ENCODE measurements at places on chromosomes 2 and 18.

- DNase-seq, result no peak
These were observed 100.0 kb downstream of the WDSUB1 start for GRCh38 chr2:159186462-159186861.

- DNase-seq, result no peak
These were observed 150.9 kb downstream of the ATAD2B start for GRCh38 chr2:23776021-23776420.

DNA sequence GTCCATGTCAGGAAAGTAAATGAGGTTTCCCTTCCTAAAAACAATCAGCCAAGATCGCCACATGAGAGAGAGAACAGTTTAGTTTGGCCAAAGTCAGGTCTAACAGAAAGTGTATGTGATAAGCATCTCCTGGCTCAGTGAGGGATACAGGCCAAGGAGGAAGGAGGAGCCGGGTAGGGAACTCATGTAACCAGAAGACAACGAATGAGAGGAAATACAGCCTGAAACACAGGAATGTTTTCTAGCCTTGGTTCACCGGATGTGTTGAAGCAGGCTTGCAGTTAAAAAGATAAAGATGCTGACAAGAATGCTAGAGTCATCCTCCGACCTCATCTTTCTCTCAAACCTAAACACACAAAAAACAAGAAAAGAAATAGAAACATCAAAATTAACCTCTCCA is 283.9 kb upstream of the SIX2 start:
- DNase-seq, result no peak

- peak; percentile 60 for DNase-seq
These were observed 221.8 kb downstream of the INSIG2 start for GRCh38 chr2:118309946-118310680.

GRCh38 chr2:177187631-177188312 is 24.8 kb upstream of the HNRNPA3 start:
- DNase-seq, result no peak

DNA sequence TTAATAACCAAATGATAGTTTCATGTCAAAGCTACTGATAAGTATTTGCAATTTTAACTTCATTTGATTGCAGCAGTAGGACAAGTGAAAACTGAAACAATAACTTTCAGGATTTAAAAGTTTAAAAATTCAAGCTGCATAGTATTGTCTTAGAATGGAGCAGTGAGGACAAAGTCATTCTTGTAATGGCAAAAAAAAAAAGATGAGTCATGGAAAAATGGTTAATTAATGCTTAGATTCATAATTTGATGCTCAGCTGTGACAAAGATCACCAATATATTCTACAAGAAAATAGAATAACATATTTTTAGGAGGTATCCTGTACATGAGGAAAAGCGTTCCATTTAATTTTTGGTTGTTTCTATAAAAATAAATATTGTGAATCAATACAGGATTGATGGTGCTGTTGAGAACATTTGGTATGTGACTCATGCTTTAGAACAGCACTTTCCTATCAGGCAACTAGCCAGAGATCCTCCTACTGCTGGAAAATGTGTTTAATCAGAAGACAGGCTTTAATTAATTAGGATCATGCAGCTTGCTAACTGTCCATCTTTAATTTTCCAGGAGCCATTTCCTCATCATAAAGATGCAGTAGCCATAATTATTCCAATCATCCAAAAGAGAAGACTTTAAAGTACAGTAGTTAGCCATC is 239.0 kb upstream of the MMADHC start:
- no peak for DNase-seq

DNA sequence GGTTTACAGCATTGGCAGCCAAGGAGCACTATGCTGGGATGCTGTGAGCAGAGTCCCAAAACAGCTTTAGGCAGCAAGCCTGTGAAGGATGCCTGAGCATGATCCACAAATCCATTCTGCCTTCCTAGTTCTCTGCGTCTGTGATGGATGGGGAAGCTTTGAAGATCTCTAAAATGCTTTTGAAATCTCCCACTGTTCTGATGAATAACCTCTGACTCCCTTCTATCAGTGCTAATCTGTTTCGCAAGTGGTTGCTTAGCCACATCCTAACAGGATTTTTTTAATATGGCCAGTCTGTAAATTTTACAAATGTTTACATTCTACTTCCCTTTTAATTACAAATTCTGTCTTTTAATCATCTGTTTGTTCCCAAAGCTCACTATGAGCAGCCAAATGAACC is 319.2 kb downstream of the GULP1 start:
- no peak for DNase-seq

DNA sequence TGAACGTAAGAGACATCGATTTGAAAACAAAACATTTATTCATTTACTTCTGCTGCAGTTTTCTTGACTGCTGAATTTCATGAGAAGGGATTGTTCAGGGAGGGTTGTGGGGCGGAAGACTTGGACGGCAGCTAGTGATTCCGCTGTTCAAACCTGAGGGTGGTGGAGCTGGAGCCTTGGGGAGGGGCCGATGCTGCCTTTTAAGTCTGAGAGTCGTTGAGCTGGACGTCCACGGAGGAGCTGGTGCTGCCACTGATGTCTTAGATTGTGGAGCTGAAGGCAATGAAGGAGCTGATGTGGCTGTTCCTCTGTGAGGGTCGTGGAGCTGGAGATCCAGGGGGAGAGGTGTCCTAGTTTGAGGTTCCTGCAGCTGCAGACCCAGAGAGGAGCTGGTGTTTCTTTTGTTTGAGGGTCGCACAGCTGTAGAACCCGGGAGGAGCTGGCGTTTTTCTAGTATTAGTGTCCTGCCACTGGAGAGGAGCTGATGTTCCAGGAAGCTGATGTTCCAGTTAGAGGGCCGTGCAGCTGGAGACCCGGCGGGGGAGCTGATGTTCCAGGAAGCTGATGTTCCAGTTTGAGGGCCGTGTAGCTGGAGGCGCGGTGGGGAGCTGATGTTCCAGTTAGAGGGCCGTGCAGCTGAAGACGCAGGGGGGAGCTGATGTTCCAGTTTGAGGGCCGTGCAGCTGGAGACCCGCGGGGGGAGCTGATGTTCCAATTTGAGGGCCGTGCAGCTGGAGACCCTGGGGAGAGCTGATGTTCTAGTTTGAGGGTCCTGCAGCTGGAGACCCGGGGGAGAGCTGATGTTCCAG is 150.9 kb downstream of the RTP5 start:
- no peak for DNase-seq

DNA sequence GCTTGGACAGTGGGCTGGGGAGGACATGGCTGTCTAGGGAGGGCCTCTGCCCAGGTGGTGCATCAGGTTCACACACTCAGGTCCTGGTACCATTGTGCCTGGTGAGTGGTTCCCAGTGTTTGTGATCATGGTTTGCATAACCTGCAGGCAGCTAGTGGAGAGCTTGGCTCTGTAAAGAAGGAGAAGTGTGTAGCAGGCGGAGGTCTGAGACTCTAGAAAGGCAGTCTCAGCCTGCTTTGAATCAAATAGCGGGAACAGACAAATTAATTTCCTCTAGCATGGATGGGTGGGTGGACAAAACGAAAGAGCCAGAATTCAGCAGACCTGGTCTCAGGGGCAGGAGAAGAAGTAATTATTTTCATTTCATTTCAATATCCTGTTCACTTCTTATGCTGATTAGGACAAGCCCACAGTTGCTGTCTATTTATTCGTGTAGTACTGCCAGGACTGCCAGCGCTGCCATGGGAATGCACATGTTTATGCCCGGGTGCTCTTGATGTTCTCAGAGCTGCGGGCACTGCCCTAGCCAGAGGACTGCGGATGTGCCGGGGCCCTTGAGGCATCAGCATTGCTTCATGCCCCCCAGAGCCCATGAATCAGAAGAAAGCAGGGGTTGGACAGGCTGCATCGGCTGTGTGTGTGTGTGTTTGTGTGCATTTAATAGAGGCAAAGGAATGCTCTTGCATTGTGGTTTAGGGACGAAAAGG is 45.4 kb upstream of the DLX2 start:
- no peak for DNase-seq

DNA sequence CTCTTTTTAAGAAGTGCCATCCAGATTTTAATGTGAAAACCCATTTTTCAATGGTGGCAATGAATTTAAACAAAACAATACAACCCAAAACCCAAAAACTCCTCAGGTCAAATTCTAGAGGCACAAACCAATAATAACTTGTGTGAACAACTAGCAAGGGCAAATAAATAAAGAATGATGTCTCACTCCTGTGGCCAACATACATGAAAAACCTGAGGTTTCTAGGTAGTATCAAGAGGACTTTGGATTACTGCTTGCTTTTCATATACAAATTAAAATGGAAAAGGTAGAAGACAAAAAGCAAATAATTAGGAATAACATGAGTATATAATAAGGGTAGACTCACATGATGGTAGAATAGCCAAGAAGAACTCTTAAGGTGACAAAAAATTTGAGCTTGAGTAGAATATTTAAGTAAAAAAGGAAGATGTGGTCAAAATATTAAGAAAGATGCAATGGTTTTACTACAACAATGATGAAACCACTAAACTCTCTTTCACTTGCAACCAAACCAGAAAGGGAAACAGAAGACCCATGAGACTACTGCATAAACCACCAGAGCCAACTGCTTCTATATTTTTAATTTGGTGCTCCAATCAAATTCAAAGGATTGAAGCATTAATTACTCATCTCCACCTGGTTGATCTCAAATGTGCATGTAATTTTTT is 53.5 kb downstream of the DARS1 start:
- peak; percentile 10 for DNase-seq

DNA sequence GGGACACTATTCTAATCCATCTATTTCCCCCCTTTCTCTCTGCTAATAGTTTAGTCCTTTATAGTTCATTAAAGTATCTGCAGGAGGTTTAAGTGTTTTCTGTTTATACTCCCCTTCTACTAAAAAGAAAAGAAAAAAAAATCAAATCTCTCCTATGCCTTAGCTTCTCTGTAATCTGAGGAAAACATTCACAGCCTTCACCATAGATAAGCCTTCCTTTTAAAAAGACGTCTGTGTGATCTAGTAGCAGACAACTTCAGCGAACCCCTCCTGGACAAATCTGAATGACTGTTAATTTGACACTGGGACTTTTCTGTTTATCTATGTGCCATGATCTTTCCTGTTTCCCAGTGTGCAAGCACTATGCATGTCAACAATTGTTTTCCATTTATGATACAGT is 70.4 kb upstream of the CDH19 start:
- DNase-seq, result no peak

DNA sequence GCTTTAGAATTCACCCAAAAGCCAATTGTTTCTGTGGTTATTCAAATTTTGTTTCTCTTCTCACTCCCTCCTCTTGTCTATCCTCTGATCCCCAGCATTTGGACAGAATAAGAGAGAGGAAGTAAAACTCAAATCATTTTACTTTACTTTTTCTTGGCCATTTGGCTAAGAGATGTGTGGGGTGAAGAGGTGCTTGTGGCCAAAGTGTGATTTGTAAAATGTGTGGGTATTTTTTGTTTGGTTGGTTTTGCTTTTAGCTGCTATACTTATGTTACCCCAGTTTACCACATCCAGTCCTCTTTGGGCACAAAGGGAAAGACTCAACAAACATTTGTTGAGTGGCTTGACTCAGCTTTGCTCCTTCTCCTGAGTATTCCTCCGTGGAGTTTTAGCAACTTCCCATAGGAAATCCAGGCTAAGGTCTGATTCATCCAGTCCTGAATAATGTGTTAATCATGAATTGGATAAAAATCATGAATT is 109.1 kb upstream of the CYP1B1 start:
- no peak for DNase-seq

GRCh38 chr2:126719191-126719832 is 63.4 kb downstream of the GYPC start:
- no peak for DNase-seq

GRCh38 chr18:74493689-74494088 is 2.5 kb upstream of the CNDP2 start:
- DNase-seq, result peak; percentile 83

- no peak for DNase-seq
These were observed 103.1 kb upstream of the THOC1 start for GRCh38 chr18:370751-371608.

DNA sequence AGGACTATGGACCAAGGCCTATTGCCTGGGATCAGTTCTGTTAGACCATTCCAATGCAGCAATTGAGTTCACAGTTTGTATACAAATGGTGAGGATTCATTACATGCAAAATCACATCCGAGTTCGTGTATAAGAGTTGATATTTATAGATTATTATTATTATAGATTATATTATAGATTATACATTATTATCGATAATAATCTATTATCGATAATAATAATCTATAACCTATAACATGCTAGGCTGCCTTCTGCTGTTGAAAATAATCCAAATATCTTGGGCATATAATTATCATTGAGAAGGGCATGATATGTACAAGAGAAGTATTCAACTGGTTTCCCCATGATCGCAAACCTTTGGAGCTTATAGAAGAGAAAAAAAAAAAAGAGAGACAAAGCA is 135.7 kb downstream of the DPP4 start:
- no peak for DNase-seq

DNA sequence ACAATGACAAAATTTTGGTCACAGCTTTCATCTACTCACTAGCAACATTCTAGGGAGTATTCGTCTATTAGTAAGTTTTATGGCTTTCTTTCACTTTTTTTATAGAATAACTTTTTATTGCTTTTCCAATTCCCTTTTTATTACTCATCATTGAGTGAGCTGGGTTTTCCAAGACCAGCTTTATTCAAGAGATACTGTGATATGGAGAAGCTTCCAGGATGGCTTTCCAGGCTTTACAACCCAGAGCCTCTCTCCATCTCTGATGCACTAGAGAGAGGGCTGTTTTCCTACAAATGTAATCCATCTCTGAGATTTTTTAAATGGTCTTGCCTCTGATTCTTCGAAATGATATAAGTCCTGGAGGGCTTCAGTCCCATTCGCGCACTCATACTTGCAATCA is 118.3 kb downstream of the LDLRAD4 start:
- no peak for DNase-seq

GRCh38 chr2:12335131-12335530 is 381.6 kb upstream of the TRIB2 start:
- DNase-seq, result no peak

DNA sequence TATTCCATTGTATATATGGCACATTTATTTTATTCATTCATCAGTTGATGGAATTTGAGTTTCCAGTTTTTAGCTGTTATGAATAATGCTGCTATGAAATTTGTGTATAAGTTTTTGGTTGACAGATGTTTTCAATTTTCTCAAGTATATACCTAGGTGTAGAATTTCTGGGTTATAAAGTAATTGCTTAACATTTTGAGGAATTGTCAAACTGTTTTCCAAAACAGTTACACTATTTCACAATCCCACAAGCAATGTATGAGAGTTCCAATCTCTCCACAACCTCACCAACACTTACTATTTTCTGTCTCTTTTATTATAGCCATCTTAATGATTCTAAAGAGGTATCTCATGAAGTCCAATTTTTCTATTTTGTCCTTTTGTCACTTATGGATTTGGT is 12.5 kb upstream of the WDSUB1 start:
- no peak for DNase-seq

DNA sequence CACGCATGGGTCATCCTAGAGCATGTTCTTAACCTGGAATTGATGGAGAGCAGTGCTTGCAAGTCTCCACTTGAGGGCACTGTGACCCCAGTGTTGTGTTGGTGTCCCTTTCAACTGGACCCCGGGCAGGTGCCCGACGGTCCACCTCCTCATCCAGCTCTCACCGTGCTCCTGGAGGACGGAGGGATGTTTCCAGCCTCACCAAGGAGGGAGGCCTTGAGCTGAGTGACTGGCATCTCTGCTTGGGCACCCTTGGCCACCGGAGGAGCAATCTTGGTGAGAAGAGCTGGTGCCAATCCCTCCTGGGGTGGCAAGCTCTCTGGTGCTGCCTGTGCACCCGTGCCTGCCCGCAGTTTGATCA is 45.4 kb upstream of the ASB18 start:
- no peak for DNase-seq
